Progenitor cell of endocrine pancreas (in vitro differentiated cells): ENCODE measurements at places on chromosomes 5 and 9.

DNA sequence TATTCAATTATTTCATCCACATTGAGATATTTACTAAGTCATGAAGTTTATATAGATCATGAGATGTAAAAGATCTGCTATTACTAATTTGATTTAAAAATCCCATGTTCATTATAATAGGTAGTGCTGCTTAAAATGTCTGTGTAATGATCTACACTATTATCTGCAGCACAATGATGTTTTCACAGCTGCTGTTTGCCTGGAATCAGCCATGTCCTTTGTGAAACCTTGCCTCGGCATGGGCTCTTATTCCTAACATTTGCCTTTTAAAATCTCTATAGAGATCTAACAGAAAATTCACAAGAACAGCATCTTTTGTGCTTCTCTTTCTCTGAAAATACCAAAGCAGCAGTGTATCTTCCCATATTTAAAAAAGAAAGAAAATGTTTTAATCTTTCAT, 444.6 kb downstream of the PTPRD start:
- no peak for DNase-seq

DNA sequence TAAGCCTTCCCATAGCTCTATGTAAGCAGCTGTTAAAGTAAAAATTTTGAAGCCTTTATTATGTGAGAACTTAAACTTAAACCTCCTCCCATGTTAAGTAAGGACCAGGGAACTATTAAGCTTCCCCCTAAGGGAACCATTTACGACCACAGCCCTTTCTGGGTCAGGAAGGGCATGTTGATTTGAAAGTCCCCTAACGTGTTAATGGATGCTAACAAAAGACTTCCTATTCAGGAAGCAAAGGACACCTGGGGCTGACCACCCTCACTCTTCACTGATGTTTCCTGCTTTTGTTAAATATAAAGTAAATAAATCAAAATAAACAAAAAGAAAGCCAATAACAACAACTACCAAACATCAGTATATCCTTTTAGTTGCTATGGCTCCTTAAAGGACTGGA, 170.6 kb upstream of the RFX3 start:
- DNase-seq: no peak

DNA sequence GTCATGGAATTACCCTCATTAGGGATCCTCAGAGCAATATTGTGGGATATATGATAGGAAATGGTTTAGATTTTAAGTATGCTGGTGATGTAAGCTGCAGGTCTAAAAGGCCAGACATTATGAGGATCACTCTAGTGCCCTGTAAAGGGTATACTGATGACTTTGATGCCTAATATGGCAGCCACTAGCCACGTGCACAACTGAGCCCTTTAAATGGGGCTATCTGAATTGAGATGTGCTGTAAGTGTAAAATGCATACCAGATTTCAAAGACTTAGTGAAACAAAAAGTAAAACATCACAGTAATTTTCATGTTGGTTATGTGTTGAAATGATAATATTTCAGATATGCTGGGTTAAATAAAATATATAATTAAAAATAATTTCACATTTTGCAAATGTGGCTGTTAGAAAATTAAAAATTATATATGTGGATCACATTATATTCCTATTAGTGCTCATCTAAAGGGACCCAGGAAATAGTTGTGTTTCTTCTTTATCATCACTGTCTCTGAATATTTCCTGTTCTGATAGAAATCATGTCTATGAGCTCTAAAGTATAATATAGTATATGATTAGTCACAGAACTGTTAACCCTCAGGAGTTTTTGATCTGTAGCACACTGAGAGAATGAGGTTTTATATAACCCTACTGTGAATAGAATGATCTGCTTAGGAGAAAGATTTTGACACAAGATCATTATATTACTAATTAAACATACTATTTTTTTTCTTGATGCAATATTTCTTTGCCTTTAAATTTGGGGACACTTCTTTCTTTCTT, 50.1 kb downstream of the OSTF1 start:
- DNase-seq: no peak

DNA sequence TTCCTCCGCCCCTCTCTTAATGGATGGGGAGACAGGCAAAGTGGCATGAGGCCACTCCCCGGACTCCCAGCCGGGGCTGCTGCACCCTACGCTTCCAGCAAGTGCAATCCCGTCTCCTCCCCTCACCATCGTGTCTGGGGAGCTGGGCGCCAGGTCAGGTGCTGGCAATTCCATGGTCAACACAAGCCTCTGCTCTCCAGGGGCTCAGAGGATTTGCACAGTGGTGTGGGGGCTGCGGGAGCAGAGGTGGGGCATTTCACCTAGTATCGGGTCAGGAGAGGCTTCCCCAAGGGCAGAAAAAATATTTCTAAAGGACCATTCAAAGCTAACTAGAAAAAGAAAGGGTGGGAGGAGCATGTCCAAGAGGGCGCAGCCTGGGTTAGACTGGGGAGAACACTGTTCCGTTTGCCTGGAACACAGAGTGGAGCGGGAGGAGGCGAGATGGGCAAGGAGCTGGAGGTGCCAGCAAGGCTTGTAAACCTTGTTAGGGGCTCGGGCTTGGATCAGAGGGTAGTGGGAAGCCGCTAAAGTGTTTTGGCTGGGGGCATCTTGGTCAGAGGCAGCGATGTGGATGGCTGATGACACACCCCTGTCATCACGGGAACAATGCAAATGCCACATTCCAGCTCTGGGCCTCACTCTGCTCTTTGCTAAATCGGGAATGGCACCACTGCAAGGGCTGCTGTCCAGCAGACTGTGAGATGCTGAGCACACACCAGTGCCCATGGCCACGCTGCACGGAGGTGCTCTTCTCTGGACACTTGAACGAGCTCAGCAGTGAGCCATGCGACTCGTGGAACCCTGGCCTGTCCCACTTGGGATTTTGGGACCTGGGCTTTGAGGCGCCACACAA, 191.7 kb downstream of the CDK5RAP2 start:
- DNase-seq: no peak
